Astrocyte (in vitro differentiated cells and primary cell): ENCODE measurements at places on chromosomes 4 and X. TPM values are rescaled to one million over a fixed set of nuclear protein-coding genes. Genes with fewer than 3 reads are reported as not detected.
A peak's percentile ranks its signal among the peaks of the same experiment; 100 is the strongest.

The WDR17 gene
- 1.8 and 2.0 TPM in 2 replicates for total RNA-seq

The UGT8 gene
- total RNA-seq, result 6.4 and 7.7 TPM in 2 replicates

The DCAF4L1 gene
- total RNA-seq, result 0.20 and 0.29 TPM in 2 replicates

The AFF2 gene
- total RNA-seq, result 8.3 and 8.9 TPM in 2 replicates

The PAGE2B gene
- not detected in 2 replicates for total RNA-seq

GRCh38 chr4:130632731-130633604, 1537.0 kb downstream of the C4orf33 start:
- H3K27ac ChIP-seq, result peak overlapping the region; percentile 62
- no peak overlapping the region for H3K4me3 ChIP-seq
- H3K36me3 ChIP-seq, result no peaks in the 10 kb centered on the region
- H3K27me3 ChIP-seq, result no peaks in the 10 kb centered on the region
- DNase-seq, result peak; percentile 45
- no peaks in the 10 kb centered on the region for H3K4me1 ChIP-seq

- no peak for DNase-seq
- peaks cover 4% of the 10 kb centered on the region for H3K36me3 ChIP-seq
- H3K27me3 ChIP-seq, result no peaks in the 10 kb centered on the region
Observed at GRCh38 chr4:139535228-139535870, 20.7 kb downstream of the SETD7 start.

GRCh38 chr4:118905566-118905965, 16.9 kb downstream of the SYNPO2 start:
- H3K4me1 ChIP-seq, result peaks cover 11% of the 10 kb centered on the region
- peak; percentile 66 for DNase-seq
- H3K27me3 ChIP-seq, result no peaks in the 10 kb centered on the region
- H3K27ac ChIP-seq, result peak overlapping the region; percentile 27

DNA sequence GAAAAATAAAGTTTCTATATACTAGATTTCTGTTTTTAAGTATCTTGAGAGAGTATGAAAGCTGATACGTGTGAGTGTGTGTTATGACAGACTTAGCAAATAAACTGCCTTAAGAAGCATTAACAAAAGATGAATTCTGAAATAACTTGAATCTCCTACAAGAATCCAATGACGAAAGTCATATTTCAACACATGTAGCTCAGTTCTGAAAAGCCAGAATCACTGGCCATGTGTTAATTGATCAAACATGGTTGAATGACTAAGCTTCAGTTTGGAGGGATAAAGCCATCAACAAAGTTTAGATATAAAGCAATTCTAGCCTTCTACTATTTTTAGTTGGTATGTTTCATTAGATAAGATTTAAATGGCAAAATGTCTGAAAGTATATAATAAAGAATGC, 88.5 kb upstream of the ETNPPL start:
- H3K4me1 ChIP-seq, result peaks cover 22% of the 10 kb centered on the region
- H3K27me3 ChIP-seq, result no peaks in the 10 kb centered on the region
- H3K36me3 ChIP-seq, result no peaks in the 10 kb centered on the region
- H3K27ac ChIP-seq, result no peak overlapping the region
- DNase-seq, result peak; percentile 77
- H3K4me3 ChIP-seq, result no peak overlapping the region

DNA sequence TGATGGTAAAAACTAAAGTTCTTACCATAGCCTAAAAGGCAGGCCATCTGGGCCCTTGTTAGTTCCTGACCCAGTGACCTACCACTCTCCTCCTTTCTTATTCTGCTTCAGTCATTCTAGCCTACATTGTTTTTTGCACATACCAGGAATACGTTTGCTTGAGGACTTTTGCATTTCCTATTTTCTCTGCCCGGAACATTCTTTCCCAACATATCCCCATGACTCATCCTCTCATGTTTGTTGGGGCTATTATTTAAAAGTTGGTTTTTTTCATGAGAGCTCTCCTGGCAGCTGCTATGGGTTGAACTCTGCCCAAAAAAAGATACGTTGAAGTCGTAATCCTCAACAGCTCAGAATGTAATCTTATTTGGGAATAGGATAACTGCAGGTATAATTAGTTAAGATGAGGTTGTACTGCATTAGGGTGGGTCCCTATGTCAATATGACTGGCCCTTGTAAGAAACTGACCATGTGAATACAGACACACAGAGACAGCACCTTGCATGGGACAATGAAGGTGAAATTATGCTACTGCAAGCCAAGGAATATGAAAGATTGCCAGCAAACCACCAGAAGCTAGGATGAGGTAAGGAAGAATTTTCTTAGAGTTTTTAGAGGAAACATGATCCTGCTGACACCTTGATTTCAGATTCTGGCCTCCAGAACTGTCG, 138.3 kb upstream of the PDHA2 start:
- peak; percentile 75 for DNase-seq
- no peaks in the 10 kb centered on the region for H3K27me3 ChIP-seq
- peaks cover 6% of the 10 kb centered on the region for H3K4me1 ChIP-seq
- no peak overlapping the region for H3K4me3 ChIP-seq
- H3K27ac ChIP-seq, result no peak overlapping the region

GRCh38 chr4:48970471-48970921, 15.6 kb upstream of the CWH43 start:
- peak overlapping the region; percentile 66 for H3K27ac ChIP-seq
- peaks cover 21% of the 10 kb centered on the region for H3K4me1 ChIP-seq
- H3K4me3 ChIP-seq, result no peak overlapping the region

DNA sequence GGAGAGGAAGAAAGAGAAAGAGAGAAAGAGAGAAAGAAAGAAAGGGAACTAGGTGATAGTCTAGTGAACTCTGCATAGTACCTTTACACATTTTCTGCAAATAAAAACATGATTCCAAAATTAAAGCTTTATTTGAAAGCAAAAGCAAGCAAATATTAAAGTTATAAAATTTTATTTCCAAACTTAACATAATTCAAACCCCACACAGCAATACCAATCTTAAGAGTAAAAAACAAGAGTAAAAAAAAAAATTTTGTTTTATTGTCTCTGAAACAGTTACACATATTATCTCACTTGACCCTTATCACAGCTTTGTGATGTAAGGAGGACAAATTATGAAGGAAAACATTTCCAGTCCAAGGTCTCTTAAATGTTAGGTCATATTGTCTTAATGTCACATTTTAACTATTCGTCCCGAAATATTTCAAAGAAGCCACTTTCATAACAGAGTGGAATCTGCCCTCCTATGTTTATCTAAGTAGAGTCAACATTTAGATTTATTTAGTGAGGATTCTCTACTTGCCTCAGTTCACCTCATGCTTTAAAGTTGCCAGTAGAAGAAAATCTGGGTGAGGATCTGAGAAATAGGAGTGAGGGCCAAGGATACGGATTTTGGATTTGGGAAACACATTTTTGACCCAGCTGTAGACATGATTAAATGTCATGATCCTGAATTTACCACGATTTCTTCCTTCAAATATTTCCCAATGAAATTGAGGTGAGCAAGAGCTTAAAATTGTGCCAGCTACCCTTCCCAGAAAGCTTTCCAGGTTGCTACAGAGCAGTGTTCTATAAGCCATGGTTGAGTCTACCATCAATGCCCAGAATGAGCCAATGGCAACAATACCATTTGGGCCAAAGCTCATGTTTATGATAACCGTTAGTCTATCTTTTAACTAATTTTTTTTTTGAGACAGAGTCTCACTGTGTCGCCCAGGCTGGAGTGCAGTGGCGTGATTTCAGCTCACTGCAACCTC, 7.5 kb upstream of the FGA start:
- H3K36me3 ChIP-seq, result no peaks in the 10 kb centered on the region
- H3K27me3 ChIP-seq, result no peaks in the 10 kb centered on the region
- no peak overlapping the region for H3K4me3 ChIP-seq
- no peak overlapping the region for H3K27ac ChIP-seq
- DNase-seq, result no peak
- H3K4me1 ChIP-seq, result no peaks in the 10 kb centered on the region

DNA sequence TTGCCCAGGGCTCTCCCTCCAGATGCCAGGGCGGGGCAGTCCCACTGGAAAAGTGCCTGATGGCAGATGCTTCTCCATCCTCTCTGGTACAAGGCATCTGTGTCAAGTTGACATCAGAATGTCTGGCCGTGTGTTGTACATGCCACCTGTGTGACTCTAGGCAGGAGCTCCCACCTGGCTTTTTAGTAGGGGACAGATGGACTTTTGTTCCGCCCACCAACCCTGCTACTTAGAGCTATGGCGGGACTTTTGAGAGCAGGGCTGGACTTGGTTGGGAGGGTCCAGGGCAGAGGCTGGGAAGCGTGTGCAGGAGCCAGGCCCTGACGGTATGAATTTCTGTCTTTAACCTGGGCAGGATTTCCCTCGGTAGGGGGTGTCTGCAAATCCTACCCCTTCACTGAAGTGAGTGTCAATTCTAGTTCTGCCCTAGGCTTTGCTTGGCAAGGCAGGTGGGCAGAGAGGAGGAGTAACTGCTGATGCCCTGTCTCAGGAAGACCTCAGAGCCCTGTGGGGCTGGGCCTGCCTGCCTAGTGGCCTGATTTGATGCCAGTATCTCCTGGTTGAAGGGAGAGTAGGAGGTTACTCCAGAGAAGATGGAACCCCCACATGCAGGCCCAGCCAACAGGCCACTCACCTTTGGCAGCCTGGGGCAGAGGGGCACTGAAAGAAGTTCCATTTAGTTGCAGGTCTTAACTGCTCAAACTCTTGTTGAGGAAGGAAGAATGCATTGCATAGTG, 99.1 kb downstream of the PJA1 start:
- no peaks in the 10 kb centered on the region for H3K36me3 ChIP-seq
- no peaks in the 10 kb centered on the region for H3K27me3 ChIP-seq
- H3K27ac ChIP-seq, result no peak overlapping the region
- no peak overlapping the region for H3K4me3 ChIP-seq
- no peak for DNase-seq

DNA sequence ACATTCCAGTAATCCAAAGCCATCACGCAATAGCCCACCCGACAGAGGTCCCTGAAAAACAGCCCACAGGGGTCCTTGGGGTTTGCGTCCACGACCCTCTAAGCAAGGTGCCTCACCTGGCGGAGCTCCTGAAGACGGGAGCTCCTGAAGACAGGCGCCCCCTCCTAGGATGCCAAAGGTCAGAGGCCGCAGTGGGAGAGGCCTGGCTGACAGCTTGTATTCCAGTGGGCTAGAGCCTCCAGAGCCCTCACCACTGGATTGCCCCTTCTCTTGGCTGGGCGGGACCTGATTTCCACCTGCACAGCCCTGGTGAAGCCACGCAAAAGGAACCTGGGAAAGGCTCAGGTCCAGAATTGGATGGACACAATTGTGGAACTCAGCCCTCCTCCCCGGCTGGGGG, 29.7 kb upstream of the WFS1 start:
- DNase-seq, result no peak
- peaks cover 2% of the 10 kb centered on the region for H3K27me3 ChIP-seq
- no peaks in the 10 kb centered on the region for H3K4me1 ChIP-seq
- no peaks in the 10 kb centered on the region for H3K36me3 ChIP-seq
- no peak overlapping the region for H3K27ac ChIP-seq

DNA sequence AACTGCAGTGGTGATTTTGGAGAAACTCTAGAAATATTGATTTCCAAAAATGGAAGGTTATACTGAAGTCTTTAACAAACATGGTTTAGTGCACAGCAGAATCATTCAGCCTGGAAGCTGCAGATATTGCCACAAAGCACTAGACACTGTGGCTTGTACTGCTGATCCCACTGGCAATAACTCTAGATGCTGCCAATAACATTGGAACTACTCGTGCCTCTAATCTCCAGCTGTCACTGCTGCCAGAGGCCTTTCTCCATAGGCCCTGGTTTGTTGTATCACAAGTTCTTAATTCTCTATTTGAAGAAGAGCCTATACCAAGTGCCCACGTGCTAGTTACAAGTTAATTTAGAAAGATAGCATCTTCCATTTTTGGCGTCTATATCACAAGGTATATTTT, 19.3 kb downstream of the DMP1 start:
- H3K27me3 ChIP-seq, result no peaks in the 10 kb centered on the region
- H3K4me1 ChIP-seq, result no peaks in the 10 kb centered on the region

GRCh38 chrX:36388901-36389300, 469.4 kb downstream of the CFAP47 start:
- no peak overlapping the region for H3K4me3 ChIP-seq
- H3K4me1 ChIP-seq, result no peaks in the 10 kb centered on the region
- H3K36me3 ChIP-seq, result no peaks in the 10 kb centered on the region
- no peak for DNase-seq
- H3K27me3 ChIP-seq, result no peaks in the 10 kb centered on the region
- no peak overlapping the region for H3K27ac ChIP-seq

- no peaks in the 10 kb centered on the region for H3K27me3 ChIP-seq
- no peaks in the 10 kb centered on the region for H3K36me3 ChIP-seq
- DNase-seq, result no peak
- no peaks in the 10 kb centered on the region for H3K4me1 ChIP-seq
- H3K4me3 ChIP-seq, result no peak overlapping the region
- H3K27ac ChIP-seq, result no peak overlapping the region
Observed at GRCh38 chrX:136584545-136584944, 52.5 kb downstream of the VGLL1 start.
